ENCODE measurements at places on chromosomes 7 and 10.

DNA sequence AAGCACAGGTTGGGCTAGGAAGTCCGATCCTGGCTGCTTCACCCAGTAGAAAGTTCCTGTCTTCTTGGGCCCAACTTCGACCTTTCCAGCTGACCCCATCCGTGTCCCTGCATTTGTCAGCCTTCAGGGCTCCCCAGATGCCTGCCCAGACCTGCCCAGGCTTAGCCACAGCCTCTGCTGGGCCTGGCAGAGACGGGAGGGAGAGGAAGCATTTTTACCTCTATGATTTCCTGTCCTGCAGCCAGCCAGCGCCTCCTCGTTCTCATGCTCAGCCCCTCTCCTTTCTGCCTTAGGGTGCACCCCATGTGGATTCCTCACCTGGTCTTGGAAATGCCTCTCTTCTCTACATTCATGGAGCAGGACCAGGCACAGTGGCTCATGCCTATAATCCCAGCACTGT lies 3.7 kb downstream of the METTL27 start:
- no peak for DNase-seq

DNA sequence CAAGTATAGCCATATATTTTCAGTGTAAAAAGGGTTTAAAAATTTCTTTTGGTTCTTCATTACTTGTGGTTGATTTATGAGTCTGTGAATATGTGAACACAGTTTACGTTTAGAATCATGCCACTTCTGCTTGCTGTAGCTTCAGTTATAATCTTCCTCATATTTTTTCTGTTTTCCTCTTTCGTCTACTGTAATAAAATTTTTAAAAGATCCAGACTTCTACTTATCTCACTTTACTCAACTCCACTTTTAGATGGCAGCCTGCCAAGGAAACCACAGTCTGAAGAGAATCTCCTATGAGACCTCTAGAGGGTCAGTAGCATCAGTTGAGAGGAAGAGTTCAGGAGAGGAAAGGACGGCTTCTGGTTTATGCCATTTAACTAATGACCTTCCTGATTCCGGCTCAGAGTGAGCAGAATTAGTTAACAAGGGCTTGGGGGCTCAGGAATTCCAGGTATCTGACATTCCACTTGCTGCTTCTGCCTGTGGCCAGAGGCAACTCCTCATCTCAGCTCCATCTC lies 21.4 kb downstream of the CREB5 start:
- no peak for DNase-seq

DNA sequence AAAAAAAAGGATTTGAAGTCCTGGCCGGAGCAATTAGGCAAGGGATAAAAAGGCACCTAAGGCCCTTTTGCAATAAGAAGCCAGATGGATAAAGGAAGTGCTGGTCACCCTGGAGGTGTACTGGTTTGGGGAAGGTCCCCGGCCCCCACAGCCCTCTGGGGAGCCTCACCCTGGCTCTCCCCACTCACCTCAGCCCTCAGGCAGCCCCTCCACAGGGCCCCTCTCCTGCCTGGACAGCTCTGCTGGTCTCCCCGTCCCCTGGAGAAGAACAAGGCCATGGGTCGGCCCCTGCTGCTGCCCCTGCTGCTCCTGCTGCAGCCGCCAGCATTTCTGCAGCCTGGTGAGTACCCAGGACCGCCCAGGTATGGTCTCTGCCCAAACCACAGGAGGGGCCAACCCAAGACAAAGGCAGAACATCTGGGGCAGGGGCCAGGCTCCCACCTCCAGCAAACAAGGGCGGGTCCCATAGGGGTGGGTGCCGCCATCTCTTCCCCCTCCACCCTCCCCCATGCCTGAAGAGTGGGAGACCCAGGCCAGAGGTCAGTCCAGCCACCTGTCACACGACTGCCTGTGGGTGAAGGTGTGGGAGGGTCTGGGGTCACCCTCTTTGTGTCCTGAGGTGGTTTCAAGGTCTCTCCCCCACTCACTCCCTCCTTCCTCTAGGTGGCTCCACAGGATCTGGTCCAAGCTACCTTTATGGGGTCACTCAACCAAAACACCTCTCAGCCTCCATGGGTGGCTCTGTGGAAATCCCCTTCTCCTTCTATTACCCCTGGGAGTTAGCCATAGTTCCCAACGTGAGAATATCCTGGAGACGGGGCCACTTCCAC lies at the start of gene PILRB:
Gene PILRB (plus strand): TSS at position 91 of the 830 bp plus-strand sequence. CDS start 186 bp downstream, at position 277.
- DNase-seq = no peak

DNA sequence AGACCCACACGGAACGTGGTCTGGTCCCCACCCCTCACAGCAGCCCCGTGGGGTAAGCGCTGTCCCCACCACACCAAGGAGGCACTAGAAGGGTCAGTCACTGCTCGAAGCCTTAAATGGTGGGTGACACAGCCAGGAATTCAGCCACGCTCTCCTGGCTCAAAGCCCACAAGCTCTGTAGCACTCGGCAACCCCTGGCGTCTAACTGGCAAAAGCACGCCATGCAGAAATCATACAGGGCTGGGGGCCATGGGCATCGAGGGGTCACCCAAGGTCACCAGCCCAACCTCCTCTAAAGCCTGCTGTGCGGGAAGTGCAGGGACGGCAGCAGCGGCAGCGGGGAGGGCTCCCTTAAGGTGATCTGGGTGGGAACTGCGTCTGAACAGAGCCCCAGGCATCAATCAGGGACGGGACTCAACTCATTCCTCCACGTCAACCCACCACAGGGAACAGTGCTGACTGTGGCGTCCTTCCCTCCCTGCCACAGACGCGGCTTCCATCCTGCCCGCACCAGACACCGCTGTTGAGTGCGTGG lies 7.8 kb downstream of the GPER1 start:
- no peak for DNase-seq

- DNase-seq = no peak
Observed at GRCh38 chr7:83947260-83947659, 247.3 kb downstream of the SEMA3A start.

DNA sequence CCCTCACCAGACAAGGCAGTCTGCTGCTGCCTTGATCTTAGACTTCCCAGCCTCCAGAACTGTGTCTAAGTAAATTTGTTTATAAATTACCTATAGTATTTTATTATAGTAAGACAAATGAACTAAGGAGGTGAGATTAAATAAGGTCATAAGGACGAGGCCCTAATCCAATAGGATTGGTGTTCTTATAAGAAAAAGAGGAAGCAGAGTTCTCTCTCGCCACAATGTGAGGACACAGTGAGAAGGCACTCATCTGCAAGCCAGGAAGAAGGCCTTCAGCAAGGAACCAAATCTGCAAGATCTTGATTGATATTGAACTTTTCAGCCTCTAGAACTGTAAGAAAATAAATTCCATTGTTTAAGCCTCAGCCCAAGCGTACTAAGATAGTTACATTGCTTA lies 6.1 kb upstream of the ZNF438 start:
- DNase-seq = no peak

DNA sequence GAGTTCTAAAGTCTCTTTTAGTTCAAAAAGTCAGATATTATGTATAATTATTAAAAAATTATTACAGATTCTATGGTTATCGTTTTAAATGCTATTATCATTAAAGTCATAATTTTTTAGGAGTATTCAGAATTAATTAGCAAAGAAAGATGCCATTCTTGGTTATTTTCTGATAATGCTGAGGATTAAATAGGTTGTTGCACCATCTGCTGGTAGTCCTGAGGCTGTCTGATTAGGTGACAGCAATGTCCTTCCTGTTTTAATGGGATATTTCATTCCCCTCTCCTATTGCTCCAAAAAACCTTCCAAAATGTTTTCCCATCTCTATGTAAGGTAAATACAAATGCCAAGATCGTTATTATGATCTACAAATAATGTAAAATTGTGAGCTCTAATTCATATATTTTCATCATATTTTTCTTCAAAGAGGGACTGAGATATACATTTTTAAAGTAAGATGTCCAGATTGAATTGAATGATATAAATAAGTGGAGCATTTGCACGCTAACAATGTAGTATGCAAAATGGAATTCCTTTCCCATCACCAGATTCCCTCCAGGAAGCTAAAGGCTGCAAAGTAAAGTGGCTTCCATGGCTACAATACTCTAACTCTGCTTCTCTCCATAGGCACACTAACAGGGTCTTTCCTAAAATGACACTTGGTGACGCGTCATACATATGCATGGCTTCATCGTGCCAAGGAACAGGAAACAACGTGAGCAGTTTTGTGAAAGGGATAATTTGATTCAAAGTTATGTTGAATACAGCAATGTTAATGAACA lies 58.8 kb upstream of the AKR1E2 start:
- DNase-seq = no peak

GRCh38 chr7:69625238-69625637 lies 27.0 kb downstream of the AUTS2 start:
- DNase-seq = no peak

DNA sequence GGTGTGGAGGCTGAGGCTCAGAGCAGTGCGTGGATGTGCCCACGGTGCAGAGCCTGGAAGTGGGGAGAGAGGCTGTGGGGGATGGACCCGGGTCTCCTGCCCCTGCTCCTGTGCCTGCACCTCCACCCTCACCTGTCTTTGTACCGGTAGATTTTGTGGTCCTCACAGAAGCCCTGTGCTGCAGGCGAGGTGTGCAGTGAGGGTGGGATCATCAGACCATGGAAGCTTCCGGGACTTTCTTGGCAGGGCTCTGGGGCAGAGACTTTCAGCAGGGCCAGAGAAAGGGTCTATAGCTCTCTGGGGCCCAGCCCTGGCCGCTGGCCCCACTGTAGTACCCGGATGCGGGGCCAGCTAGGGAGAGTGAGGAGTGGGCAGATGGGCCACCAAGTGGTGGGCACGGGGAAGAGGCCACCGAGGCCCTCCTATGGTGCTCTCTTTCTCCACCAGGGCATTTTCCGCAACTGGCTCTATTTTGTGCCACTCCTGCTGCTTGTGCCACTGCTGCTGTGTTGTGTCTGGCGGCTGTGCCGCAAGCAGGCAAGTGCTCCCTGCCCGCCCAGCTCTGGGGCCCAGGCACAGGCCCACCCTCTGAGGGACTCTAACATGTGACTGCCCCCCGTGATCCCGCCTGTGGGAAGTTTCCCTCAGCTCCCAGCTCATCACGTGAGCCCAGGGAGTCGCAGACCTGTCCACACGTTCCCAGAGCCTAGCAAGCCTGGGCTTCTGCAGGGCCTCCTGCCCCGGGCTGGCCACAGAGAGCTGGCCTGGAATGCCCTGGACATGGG lies 22.1 kb downstream of the ANTXRL start:
- no peak for DNase-seq

- no peak for DNase-seq
Observed at GRCh38 chr7:150398108-150398964, 19.2 kb downstream of the ZNF775 start.

GRCh38 chr7:138374119-138374693 lies 85.9 kb upstream of the TRIM24 start:
- no peak for DNase-seq

DNA sequence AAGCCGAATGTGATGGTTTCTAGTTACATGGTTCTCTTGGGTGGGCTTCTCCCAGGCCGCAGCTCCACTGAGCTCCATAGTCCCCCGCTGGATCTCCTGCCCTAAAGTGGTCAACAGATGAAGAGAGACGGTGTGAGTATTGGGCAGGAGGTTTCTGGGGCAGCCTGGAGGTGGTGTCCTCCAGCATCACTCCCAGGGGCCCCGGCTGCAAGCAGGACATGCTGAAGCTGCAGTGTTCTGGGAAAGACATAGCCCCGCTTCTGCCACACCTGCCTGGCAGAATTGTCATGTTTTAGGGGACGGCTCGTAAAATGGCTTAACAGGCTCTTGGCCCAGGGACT lies 40.4 kb downstream of the CALML3 start:
- DNase-seq = no peak

GRCh38 chr10:58457761-58458616 lies 54.7 kb upstream of the BICC1 start:
- peak; percentile 98 for DNase-seq

- DNase-seq = no peak
Observed at GRCh38 chr7:26216049-26216448, 14.5 kb downstream of the CBX3 start.

DNA sequence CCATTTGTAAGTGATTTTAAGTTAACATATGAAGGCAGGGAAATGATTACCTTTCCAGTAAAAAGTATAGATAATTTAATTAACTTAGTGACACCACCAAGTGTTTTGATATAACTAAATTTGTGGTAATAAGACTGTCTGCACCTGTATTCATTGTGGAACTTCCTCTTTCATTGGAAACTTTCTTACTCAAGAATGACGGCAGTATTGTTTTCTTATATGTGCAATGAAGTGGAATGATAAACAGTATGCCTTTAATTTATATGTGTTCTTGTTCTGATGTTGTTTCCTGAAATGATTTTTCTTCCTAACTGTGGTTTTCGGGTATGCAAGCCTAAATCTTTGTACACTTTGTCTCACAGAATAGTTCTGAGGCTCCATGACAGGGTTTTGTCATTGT lies 46.4 kb downstream of the CASD1 start:
- no peak for DNase-seq

DNA sequence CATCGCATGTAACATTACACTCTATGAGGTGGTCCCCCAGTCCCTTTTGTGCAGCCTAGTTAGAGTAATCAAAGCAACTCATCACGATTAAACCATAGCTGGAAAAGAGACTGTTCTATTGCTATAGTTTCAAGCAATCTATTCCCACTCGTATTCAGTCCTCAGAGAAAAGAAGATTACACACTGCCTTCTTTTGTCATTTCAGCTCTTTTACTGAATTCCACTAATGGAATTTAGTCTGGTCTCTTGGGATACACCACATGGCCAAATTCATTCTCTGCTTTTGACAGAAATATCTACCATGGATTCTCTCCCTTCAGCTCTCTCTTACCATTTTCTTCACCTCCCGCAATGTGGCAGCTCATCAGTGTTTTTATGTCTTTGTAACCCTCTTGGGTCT lies 108.9 kb upstream of the HDAC9 start:
- DNase-seq = no peak

DNA sequence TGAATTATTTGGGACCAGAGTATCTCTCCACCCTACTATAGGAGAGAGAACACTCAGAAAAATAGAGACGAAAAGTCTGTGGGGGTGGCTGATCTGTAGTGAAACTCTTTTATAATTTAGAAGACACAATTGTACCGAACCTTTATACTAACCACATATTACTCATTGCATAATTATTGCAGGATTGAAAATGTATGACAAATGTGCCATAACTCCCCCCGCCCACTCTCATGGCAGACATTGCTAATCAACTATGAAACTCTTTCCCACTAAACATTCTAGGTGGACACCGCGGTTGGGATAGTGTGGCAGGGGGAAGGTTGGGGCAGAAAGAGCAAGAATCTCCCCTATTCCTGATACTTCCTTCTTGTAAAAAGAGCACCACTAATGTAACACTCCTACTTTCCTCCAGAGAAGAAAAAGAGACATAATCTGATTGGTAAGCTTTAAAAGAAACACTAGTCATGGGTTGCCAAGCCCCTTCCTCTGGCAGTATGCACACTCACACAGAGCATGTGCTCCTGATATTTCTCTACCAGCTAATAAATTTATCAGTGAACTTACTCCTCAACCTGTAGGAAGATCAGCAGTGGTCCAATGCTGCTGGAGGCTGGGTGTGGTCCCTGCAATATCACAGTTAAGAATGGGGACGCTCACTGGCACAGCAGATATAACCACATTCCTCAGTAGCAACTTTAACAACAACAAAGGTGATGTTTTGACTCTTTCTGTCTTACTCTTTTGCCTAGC lies 18.7 kb upstream of the ARID5B start:
- DNase-seq = no peak

DNA sequence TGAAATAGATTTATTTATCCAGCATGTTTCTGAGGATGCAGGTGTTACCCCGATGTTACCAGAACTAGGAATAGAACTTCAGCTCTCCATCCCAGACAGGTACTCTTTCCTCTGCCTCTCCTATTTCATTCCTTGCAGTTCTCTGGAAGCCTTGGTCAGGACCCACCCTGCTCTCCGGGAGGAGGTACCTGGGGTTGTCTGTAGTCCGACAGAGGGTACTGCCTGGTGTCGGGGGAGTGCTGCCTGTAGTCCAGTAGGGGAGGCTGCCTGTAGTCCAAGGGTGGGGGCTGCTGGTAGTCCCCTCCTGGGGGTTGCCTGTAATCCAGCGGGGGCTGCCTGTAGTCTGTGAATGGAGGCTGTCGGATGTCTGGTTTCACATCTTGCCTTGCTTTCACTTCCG lies 328.4 kb downstream of the PHTF2 start:
- DNase-seq = no peak

Measured in fibroblast of skin of left quadriceps (primary cell).